ENCODE measurements at places on chromosomes 6 and 20.

GRCh38 chr20:36971103-36971502 is 19.6 kb upstream of the SAMHD1 start:
- no peak for DNase-seq

DNA sequence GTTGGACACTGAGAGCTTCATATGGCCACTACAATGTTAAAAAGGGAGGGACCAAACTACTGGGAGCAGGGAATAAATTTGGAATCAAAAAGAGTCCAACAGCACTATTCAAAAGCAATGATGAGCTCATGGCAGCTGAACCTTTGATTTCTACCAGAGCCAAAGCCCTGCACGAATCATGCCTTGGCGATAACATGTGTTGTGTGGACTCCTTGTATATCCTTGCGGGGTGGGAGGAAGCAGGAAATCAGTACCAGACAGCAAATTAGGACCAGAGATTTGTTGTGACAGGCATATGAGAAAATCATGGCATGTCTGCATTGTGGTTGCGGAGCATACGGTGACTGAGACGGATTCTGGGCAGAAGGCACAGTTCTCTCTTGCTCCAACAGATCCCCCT is 85.6 kb upstream of the EMILIN3 start:
- no peak for DNase-seq

DNA sequence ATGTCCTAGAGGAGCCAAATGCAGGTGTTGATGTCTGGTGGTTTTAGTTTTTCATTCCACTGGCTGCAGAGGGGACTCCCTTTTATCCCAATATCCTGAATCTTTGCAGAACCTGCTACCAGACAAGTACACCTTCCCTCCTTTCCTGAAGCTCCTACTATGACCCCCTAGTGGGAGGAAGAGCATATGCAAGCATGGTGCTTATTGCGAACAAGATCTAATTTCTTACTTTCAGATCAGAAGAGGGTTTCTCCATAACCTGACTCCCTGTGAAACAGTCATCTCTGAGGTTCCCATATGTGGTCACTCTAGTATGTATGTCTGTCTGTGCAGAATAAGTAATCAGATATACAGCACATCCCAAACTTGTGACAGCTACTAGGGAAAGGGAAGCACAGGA is 277.2 kb downstream of the ARHGAP18 start:
- no peak for DNase-seq

- no peak for DNase-seq
These were observed 123.8 kb upstream of the AKIRIN2 start for GRCh38 chr6:87825821-87826221.

- DNase-seq, result no peak
These were observed 70.5 kb downstream of the CDS2 start for GRCh38 chr20:5197270-5197827.

DNA sequence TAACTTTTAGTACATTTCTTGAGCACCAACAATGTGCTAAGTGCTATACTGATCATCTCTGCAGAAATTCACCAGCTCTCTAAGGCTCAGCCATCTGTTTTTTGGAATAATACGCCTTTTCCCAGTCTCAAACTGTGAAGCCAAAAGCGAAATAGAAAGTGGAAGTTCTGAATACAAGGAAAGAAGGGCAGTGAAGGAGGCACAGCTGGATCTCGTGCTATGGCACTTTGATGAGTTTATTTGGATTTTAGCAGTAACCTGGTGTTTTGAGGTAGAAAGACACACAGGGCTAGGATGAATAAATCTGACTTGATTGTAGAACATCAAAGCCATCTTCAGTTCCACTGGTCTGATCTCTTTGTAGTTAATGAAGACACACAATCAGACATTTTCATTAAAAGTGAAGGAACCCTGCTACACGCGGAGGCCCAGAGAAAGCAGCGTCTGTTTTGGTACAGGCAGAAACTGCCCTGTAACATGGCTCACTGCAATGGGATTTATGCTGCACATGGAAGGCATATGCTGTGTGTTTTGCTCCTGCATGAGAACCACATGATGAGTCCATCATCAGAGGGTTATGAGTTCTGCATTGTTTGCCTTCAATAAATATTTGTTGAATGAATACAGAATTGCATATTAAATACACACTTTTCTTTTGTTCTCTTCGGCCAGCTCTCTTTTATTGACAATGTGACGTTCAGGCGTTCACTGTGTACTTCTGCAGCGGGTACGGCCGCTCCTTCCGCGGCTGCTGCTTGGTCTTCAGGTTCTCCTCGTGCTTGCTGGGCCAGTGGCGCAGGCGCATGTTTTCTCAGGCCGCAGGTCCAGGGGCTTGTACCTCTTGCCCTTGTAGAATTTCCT is 100.9 kb downstream of the PREP start:
- no peak for DNase-seq

DNA sequence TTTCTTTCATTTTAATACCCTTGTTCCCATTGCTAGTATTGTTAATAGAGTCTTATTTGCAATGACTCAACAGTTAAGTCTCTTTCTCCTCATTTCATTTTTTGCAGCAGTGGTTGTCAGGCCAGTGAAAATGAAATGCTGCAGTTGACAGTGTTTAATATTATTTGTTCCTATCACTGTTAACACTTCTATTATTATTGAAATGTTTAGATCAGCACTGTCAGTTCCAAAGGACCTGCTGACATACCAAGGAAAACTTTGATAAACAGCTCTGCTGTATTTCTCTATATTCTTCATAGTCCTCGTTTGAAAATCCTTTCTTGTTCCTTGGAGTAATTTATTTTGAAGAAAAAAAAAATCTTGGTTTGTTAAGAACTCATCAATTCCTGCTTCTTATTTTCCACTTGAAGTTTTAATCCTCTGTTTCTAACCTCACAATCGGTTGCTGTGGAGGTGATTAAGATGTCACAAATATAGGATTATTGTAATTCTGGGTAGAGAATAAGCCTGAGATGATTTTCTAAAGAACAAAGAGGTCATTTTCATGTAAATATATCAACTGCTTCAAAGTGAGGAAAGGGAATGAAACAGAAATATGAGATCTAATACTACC is 1065.9 kb upstream of the CITED2 start:
- no peak for DNase-seq

GRCh38 chr6:106125925-106126435 is 39.8 kb downstream of the PRDM1 start:
- peak; percentile 62 for DNase-seq

- peak; percentile 94 for DNase-seq
These were observed at the start of gene GTF2H4 for GRCh38 chr6:30907758-30908591. Gene GTF2H4 (plus strand): TSS chr6:30908207.

DNA sequence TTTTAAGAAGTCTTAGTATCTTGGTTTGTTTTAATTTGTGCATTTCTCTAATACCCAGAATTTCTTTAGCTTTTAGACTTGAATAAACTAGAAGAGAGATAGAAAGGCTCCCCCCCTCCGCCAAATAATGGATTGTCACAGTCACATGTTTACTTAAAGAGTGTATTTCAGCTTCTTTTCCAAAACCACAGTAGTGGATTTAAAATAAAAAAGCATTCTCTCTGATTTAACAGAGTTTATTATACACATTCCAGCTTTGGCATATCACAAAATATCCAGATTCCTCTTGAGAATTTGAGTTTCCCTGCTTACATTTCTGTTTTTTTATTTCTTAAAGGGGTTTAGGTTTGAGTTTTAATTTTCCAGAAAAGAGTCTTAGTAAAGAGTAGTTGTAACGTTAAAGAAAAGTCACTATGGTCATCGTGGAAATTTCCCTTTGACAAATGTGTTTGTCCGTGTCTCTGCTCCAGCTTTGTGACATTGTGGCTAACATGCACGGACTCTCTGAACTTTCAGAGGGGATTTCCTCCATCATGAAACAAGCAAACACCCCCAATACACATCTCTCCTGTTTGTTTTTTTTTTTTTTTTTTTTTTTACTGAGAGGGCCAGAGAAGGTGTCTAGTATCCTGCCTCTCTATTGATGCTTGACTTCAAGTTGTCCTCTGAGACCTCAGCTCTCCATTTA is 113.5 kb upstream of the SUPT3H start:
- no peak for DNase-seq

DNA sequence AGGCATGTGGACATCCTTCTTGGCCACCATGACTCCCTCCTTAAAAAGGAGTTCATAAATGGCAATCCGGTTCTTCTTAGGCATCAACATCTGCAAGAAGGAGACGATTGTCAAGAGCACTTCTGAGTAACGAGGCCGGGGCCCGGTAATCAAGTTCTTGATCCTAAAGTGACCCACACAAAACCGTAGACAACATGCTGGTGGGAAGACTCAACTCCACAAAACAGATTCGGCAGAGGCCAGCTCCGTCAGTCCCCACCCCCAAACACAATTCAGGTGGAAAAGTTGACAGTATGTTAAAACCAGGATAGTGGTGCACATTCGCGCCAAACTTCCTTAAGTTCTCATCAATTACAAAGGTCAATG is 754 bp downstream of the RPS10 start:
- DNase-seq, result no peak

Data from GM12878 (cell line).